SW 1271 (cell line): ENCODE measurements at places on chromosomes 12 and 14.

GRCh38 chr14:30725763-30726162 lies 103.6 kb downstream of the SCFD1 start:
- no peak for DNase-seq

DNA sequence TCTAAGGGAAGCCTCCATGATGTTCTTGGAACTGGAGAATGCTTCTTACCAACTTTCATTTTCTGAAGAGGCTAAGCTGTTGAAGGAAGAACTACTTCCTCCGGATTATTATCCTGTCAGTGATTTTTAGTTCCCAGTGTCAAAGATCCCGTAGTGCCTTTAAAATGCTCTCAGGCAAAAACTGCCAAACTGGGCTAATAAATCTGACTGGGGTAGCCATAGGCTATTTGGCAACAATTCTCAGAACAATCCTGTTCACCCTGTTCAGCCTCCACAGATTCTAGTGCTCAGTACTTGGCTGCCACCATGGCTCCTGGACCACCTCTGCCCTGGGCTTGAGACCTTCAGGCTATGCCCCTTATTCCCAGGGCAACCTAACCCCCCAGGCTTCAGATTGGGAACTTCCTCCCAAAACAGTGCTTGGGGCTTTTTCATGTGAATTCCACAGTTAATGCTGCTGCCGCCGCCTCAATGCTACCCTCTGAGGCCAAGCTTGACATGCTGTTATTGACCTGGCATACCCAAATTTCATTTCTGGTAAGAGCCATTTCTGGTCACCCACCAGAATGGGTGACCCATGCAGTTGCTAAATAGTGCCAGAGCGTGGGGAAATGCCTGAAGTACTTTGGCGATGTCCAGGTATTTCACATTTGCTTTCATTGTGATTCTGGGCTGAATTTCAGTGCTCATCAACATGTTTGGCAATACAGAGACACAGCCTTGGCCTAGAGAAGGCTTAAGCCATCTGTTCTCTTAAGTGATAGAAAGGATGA lies 110.0 kb upstream of the ARHGAP5 start:
- no peak for DNase-seq

- DNase-seq = no peak
These were observed 42.2 kb upstream of the SLC6A13 start for GRCh38 chr12:304805-305204.

DNA sequence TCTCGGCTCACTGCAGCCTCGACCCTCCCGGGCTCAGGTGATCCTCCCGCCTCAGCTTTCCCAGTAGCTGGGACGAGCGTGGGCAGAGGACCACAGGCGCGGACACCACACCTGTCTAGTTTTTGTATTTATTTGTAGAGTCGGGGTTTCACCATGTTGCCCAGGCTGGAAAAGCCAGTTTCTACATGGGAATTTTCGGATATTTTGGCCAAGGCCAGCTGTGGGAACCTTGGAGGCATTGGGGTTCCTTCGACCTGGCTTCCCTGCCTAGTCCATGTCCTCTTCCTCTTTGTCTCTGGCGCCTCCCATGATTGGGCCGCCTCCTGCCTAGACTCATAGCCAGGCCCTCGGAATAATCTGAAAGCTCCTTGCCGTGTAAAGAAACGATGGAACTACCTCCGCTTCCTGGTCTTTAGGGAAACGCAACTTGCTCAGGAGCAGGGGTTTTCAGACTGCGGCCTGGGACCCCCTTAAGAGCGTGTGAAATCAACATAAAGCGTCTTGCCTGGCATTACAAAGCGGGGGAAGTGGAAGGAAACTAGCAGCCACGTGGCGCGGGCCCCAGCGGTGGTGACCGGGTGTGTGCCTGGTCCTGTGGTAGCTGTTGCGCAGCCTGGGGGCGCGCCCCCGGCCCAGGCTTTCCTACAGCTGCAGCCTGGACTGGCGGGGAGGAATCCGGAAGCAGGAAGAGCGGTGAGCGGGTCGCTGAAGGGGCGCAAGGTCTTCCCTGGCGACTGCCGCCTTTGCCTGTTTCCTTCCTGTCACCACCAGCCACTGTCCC lies 1.4 kb upstream of the HSP90AA1 start:
- DNase-seq = no peak

DNA sequence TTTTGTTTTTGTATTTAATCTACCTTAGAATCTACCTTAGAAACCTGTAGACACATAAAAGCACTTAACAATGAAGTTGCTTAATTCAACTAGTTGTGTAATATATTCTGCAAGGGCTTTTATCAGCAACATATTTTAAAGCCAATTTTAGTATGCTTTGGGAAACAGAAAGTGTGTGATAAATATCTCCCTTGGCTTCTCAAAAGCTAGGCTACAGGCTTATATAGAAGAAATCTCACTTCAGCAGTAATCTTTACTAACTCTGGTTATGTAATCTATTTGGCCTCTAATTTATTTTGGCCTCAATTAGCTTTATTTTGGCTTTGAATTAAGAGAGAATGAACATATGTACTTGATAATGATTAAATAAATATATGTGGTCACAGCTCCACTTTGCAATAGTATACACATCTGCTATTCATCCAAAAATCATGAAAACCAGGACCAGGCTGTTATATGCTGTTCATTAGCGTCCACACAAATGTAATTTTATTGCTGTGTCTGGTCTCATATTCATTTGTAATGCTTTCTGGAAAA lies 37.2 kb downstream of the LRP6 start:
- DNase-seq = no peak

- DNase-seq = no peak
These were observed 440.9 kb downstream of the LRFN5 start for GRCh38 chr14:42047421-42048055.

- DNase-seq = no peak
These were observed 33.1 kb downstream of the RPS29 start for GRCh38 chr14:49553106-49553505.

DNA sequence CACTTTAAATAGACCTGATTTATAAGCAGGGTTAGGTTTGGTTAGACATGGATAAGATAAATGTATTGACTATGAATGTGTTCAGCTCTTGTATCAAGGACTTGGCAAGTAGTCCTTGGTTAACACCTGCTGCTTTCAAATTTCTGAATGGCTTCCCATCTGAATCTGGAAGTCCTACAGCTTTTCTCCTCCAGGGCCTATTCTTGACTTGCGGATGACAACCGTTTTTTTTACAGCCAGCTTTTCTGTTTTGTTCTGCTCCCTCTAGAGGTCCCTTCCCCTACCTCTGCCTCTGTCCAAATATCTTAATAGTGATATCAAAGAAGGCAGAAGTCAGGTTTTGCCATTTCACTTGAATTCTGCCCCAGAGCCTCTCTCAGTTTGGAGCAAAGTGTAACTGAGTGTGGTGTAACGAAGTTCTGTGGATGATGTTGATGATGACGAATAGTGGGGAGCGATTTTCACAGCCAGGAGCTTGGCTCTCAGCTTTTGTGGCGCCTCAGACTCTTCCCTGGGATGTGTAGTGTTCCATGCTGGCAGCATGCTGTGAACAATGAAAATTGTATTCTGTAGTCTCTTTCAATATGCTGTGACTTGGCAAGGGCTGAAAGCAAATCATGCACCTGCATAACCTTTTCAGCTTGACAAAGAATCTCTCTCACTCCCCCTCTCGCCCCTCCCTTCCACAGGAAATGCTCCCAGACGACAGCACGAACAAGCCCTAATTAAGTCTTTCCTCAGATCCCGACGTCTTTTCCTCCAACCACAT lies 5.0 kb upstream of the SLC4A8 start:
- DNase-seq = no peak
